ENCODE measurements at places on chromosomes 6 and 20. TPM values are rescaled to one million over a fixed set of nuclear protein-coding genes. Genes with fewer than 3 reads are reported as not detected.

DNA sequence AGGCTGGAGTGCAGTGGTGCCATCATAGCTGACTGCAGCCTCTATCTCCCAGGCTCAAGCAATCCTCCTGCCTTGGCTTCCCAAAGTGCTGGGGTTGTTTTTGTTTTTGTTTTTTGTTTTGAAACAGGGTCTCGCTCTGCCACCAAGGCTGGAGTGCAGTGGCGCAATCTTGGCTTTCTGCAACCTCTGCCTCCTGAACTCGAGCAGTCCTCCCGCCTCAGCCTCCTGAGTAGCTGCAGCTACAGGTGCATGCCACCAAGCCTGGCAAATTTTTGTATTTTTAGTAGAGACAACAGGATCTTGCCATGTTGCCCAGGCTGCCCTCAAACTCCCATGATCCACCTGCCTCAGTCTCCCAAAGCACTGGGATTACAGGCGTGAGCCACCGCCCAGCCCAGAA is 4.2 kb downstream of the C6orf132 start:
- DNase-seq = no peak
- no peak overlapping the region for H3K4me3 ChIP-seq
- peak overlapping the region; percentile 38 for H3K27ac ChIP-seq
- H3K27me3 ChIP-seq = no peaks in the 10 kb centered on the region

CST2 gene
- total RNA-seq = not detected

MRAP2 gene
- total RNA-seq = 9.2 TPM

- no peak overlapping the region for H3K4me3 ChIP-seq
- H3K36me3 ChIP-seq = peaks cover 10% of the 10 kb centered on the region
- H3K27me3 ChIP-seq = no peaks in the 10 kb centered on the region
- H3K27ac ChIP-seq = no peak overlapping the region
- peaks cover 16% of the 10 kb centered on the region for H3K4me1 ChIP-seq
Observed at GRCh38 chr6:131163886-131164285, 28.6 kb downstream of the AKAP7 start.

DNA sequence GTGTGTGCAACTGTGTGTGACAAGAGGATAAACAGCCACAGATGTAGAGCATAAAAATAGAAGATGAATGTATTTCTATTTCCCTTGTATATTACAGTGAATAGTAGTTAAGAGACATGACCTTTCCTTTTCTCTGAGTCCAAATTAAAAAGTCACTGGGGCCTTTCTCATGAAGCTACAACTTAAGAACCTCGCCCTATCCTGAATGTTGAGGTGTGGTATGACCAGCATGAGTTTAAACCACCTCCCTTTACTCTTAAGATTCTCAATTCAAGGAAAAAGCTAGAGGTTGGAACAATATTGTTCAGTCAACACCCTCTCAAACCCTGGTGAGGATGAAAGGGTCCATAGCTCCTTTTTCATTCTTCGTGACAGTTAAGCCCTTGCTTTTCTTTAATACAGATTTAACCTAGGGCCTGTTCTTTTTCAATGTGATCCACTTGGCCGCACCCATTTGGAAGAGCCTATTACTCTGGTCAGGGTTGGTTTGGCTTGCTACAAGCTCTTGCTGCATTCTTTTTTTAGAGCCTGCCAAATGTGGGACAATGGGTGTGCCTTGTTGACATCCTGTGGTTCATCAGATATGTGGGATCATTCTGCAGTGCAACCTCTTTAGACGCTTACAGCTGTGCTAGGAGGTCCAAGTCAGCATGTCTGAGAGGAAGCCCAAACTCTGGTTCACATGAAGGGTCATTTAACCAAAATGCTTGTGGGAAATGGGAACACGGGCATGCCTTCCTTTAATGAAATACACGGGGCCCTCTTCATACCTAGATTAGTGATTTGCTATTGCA is 290.0 kb downstream of the HAO1 start:
- H3K27ac ChIP-seq = no peak overlapping the region
- H3K4me3 ChIP-seq = no peak overlapping the region
- no peaks in the 10 kb centered on the region for H3K36me3 ChIP-seq
- no peaks in the 10 kb centered on the region for H3K27me3 ChIP-seq

SMIM28 gene
- total RNA-seq = not detected

DNA sequence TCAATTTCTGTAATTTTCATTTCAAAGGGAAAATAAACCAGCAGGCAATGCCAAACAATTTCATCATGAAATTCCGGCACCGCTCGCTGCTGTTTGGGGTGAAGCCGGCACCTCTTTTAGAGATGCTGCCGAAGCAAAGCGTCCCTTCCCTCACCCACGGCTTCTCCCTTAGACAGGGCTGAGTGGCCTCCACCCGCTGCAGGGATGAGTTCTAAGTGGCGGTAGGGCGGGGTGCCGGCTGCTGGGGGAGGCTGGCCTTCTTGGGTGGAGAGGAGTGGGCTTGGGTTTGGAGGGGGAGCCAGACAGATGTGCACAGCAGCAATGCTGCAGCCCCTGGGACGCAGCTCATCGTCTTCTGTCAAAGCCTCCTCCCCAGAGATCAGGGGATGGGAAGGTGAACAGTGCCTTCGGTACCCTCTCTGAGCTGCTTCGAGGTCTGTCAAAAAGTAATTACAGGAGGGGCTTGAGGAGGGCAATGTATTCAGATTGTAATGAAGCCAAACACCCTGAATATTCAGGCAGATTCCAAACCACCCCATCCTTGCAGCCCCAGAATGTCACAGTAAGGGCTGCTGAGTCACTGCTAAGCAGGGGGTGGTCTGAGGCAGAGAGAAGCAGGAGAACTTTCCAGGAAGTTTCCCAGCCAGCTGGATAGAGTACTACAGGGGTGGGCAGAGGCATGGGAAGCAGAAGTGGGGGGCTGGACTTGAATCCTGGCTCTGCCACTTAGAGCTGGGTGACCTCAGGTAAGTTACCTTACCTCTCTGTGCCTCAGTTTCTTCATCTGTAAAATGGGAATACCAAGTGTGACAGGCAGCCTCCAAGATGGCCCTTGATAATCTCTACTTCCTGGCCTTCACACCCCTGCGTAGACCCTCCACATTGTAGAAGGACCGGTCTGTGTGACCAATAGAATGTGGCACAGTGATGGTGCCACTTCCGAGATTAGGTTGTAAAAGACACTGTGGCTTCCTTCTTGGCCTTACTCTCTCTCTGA is 96.6 kb downstream of the SULF2 start:
- DNase-seq = no peak

- no peak overlapping the region for H3K4me3 ChIP-seq
- no peaks in the 10 kb centered on the region for H3K36me3 ChIP-seq
- H3K4me1 ChIP-seq = no peaks in the 10 kb centered on the region
Observed at GRCh38 chr6:167396659-167397490, 72.0 kb downstream of the TTLL2 start.

DNA sequence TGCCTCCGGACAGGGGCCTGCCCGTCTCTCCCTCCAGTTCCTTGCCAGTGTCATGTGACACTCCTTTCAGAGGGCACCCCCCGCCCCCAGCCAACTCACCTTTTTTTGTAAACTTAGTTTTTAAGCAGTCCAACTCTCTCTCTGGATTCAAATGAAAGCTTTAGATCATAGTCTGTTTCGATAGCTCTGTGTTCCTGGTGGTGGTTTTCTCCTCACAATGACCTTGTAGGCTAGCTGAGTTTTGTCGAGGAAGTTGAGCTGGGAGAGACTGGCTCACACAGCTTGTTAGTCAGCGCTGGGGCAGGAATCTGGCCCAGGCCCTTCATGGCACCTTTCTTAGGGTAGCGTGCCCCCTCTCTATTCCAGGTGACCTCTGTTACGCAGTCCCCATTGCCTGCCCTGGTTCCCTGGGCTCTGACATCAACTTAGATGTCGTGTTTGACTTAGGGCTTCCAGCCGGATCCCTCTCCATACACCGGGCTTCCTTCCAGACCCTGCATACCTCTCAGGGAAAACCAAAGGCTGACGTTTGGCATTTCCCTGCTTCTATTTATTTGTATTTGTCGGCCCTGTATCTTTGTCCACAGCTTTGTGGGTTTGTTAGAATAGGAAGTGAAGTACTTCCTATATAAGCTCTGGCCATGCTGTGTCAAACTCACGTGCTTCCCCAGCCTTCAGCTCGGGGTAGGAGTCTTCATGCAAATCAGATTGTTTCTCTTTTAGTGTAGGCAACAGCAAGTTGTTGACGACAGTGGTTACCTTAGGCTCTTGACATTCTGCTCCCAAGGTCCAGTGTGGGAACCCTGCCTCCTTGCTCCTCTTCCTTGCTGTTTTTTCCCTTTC is 12.7 kb downstream of the IGF2R start:
- peaks cover 82% of the 10 kb centered on the region for H3K4me1 ChIP-seq
- peak; percentile 62 for DNase-seq
- peaks cover 4% of the 10 kb centered on the region for H3K36me3 ChIP-seq
- no peak overlapping the region for H3K4me3 ChIP-seq
- H3K27me3 ChIP-seq = no peaks in the 10 kb centered on the region

DNA sequence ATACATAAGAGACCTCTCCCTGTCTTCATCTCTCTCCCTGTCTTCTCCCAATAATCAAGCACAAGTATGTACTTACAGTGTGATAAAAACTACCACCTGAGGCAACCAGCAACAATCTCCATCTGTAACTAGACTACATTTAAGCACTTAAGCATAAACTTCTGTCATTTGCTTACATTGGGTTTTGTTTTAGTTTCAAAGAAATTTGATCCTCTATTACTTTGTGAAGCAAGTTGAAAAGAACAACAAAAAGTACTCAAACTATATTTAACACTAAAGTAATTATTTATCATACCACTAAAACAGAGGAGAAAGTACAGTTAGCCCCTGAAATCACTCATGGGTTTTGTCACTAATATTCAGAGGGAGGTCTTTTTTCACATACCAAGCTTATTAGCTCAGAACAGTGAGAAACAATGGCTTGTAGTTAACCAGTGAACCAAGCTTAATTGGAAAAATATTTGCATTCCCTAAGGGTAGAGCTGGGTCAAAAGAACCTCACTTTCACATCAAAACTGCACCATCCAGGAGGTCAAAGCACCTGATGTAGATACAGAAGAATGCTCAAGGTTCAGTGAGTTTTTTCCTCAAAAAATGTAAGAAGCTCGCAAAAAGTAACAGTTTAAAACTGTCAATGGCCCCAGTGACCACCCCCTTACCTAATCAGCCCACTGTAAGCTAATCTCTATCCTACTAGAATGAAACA is 34.1 kb downstream of the DCDC2 start:
- DNase-seq = no peak
- no peaks in the 10 kb centered on the region for H3K27me3 ChIP-seq
- H3K4me1 ChIP-seq = peaks cover 10% of the 10 kb centered on the region
- no peak overlapping the region for H3K27ac ChIP-seq

DNA sequence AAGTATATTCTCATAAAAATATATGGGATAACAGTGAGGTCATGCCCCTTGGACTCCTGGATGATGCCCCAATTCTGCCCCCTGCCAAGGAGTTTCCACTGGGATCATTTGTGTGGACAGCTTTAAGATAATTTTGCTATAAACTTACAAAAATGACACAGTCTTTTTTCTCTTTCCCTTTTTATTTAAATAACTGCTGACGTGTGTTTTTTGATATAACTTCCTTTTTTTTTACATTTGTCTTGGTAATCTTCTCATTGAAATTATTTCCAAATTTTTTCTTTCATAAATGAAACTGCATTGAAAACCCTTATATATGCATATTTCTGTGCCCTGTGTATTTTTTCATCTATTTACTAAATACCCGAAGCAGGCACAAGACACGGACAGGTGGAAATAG is 31.3 kb downstream of the CST9L start:
- H3K4me1 ChIP-seq = no peaks in the 10 kb centered on the region
- no peak for DNase-seq
- H3K36me3 ChIP-seq = no peaks in the 10 kb centered on the region
- no peak overlapping the region for H3K27ac ChIP-seq
- peaks cover 12% of the 10 kb centered on the region for H3K27me3 ChIP-seq

DNA sequence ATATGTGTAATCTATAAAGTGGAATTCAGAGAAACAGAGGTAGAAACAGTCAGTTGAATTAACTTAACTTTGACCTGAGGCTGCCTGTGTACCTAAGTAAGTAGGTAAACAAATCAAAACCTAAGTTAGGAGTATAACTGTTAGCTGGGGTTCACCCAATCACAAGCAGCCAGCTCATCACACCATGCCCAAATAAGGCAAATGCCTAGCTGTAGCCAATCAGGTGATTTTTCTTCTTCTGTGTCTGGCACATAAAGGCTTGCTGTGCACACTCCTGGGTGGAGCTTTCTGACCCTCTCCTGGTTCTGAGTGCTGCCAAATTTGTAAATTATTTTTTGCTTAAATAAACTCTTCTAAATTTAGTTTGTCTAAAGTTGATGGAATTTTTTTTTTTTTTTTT is 54.7 kb upstream of the TRIM39 start:
- no peak overlapping the region for H3K27ac ChIP-seq
- H3K4me1 ChIP-seq = peaks cover 11% of the 10 kb centered on the region
- peaks cover 7% of the 10 kb centered on the region for H3K36me3 ChIP-seq
- no peak overlapping the region for H3K4me3 ChIP-seq
- no peak for DNase-seq

- DNase-seq = peak; percentile 49
- H3K4me3 ChIP-seq = no peak overlapping the region
- no peak overlapping the region for H3K27ac ChIP-seq
- H3K4me1 ChIP-seq = peaks cover 24% of the 10 kb centered on the region
- no peaks in the 10 kb centered on the region for H3K36me3 ChIP-seq
- peaks cover 10% of the 10 kb centered on the region for H3K27me3 ChIP-seq
Observed at GRCh38 chr6:167565388-167565787, 240.5 kb downstream of the TTLL2 start.

PKIB gene
- total RNA-seq = 35.0 TPM

GRCh38 chr20:38863024-38863851 is 57.7 kb downstream of the PPP1R16B start:
- no peaks in the 10 kb centered on the region for H3K36me3 ChIP-seq
- no peak for DNase-seq
- H3K27ac ChIP-seq = no peak overlapping the region
- no peak overlapping the region for H3K4me3 ChIP-seq
- peaks cover 3% of the 10 kb centered on the region for H3K27me3 ChIP-seq

TP53RK gene
- 15.4 TPM for total RNA-seq

DNA sequence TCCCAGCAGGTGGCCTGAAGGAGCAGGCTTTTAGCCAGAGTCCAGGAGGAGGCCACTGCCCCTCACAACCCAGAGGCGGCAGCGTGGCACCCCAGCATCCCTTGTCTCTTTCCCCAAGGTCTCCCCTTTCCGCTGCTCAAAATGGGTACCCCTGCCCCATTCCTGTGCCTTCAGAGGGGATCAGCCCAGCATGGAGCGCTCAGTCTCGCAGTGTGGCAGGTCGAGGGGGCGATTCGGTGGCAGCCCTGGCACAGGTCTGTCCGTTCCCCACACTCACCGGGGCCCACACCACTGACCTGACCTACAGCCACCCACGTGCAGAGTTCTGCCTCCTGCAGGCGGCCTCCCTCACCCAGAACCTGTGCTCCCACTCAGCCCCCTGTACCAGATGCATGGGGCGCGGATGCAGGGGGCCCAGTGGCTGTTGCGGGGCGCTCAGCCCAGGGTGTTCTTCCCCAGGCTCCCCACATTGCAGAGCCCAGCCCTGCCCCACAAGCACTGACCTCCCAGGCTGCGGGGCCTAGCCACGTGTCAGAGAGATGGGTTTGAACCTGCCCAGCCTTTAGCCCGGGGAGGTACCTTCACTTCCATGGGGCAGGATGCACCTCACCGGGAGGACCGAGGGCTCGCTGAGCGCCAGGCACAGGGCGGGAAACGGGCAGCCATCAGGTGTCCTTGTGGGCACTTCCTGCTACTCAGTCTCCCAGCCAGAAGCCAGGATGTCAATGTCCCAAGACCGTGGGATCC is 41.8 kb downstream of the DSTN start:
- H3K4me3 ChIP-seq = no peak overlapping the region
- peaks cover 57% of the 10 kb centered on the region for H3K4me1 ChIP-seq
- peaks cover 21% of the 10 kb centered on the region for H3K36me3 ChIP-seq

Measured in osteocyte (in vitro differentiated cells).